ENCODE measurements at places on chromosomes 6 and 20.

GRCh38 chr6:13813621-13814175 is 659 bp downstream of the MCUR1 start:
- peak; percentile 81 for DNase-seq

DNA sequence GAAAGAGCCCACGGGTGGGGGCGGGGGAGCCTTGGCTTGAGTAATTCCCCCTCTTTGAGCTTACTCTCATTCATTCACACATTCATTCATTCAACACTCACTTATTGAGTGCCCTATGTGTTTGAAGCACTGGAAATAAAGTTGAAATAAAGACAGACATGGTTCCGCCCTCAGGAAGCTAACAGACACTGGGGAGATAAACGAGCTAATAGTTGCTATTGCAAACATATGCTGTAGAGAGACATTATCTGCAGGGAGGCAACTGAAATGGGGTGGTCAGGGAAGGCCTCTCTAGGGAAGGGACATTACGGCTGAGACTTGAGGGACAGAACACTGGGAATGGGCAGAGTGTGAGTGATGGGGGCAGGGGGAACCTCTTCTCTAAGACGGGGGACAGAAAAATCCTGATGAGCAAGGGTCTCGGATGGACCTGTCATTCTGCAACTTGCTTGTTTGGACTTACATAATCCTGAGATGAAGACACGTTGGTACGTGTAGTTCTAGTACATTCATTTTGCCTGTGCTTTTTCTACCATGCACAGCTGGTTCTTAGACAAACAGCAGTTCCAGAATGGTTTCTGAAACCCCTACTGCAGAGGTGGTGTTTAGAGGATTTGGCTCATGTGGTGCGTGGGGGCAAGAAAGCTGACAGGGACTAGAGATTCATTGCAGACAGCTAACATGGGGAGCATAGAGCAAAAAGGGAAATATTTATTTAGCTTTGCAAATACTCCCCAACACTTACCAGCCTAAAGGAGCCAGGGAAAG is 71.1 kb upstream of the BLCAP start:
- no peak for DNase-seq

- DNase-seq = no peak
These were observed 74.6 kb downstream of the ATRN start for GRCh38 chr20:3545401-3545925.

DNA sequence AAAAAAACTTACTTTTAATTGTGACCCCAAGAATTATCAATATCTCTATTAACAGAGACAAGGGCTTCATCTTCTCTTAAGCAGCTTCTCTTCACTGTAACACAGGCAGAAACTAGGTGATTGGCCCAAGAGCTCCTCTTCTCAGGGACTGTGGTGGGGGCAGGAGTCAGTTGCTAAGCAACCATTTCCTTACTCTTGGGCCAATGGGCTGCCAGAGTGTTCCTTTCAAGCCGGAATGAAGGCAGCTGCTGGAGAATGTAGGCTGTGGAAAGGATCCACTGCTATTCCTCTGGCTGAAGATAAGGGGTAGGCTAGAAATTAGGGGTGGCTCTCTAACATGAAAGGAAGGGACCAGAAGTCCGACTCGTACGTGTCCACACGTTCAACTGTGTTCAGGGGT is at the start of gene SEL1L2:
SEL1L2 (minus strand) TSS at position 150 of the 400 bp plus-strand sequence; CDS start at position 70, 80 bp downstream.
- no peak for DNase-seq

GRCh38 chr6:34760108-34760507 is 2.8 kb downstream of the SNRPC start:
- no peak for DNase-seq

- no peak for DNase-seq
These were observed 99.6 kb downstream of the CEP57L1 start for GRCh38 chr6:109194880-109195279.

DNA sequence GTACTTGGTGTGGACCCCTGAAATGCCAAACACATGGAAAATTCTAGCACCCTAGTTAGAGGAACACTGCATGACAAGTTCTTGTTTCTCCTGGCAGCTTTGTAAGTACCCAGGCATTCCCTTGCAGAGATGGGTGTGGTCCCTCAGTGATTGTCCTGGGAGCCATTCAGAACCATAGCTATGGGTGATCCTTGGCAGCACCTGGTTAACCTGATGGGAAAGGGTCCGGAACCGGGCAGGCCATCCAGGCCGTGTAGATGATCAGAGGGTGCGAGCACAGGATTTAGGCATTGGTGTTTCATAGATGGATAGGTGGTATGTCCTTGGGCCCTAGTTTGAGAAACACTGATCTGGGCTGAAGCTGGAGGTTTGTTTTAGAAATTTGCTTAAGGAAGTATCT is 95.8 kb downstream of the RPP40 start:
- no peak for DNase-seq

GRCh38 chr6:16503241-16503775 is 258.0 kb downstream of the ATXN1 start:
- DNase-seq = no peak

GRCh38 chr6:107711412-107712236 is 112.5 kb downstream of the SCML4 start:
- DNase-seq = no peak

DNA sequence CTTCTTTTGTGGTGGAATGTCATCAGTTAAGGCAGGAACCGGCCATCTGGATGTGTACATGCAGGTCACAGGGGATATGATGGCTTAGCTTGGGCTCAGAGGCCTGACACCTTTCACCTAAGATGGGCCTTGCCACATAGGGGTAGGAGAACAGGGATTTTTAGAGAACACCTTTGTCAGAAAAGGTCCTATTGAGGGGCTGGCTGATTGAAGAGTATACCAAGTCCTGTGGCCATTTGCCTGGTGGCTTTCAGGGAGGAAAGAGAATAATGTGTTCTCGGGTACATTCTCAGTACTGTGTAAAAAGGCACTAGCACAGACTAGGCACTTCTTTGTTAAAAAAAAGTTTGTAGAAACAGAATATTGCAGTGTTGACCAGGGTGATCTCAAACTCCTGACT is 26.4 kb downstream of the GMPR start:
- no peak for DNase-seq

DNA sequence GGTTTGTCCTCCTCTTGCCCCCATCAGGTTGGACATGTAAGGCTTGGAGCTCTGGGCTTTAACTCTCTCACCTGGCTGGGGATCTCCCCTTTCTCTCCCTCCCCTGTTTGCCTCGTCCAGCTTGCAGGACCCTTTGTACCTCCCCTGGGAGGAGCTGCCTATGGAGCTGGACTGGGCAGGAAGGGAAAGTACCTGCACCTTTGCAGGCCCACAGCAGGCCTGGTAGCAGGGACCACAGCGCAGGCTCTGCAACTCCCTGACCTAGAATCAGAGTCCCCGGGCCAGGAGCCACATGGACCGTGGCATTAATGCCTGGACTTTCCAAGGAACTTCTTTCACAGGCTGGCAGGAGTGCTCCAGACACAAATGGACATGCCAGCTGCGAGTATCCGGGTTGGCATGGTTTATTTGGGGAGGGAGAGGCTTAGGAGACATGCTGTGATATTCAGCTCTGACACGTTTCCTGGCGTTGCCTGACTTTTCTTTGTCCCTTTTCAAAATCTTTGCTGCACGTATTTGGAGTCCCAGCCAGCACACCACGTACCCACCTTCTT is 268.5 kb upstream of the EXOC2 start:
- DNase-seq = no peak

DNA sequence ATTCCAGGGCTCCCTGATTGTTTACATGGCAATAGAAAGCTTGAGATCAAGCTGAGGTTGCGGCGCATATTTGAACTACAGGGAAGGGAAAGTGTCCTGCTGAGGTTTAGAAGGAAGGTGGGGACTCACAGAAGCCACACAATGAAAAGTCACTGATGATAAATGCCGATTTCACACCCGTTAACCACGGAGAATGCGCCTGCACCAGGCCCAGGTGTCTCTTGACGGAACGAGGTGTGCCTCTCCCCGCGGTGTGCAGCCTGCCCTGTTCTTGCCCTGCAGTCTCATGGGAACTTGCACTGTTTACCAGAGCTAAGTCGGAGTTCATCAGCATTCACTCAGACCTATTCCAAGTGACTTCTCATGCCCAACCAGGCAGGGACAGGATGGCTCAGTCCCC is 90.3 kb downstream of the LY86 start:
- no peak for DNase-seq

DNA sequence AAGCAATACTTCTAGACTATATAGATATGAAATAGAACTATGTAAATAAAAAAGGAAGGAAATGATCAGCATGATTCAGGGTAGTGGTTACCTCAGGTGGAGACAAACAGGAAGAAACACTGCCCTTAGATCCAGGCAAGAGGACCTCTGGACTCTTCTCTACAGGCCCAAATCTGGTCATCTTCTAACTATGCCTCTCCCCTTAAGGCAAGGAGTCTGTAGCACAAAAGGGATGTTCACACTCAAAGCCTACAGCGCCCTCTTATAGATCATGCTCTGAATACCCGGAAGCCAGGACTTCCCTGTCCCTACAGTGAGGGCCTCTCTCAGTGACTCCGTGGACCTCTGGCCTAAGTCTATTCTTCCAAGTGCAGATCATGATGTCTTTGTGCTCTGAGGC is 30.4 kb upstream of the HIVEP2 start:
- DNase-seq = no peak

DNA sequence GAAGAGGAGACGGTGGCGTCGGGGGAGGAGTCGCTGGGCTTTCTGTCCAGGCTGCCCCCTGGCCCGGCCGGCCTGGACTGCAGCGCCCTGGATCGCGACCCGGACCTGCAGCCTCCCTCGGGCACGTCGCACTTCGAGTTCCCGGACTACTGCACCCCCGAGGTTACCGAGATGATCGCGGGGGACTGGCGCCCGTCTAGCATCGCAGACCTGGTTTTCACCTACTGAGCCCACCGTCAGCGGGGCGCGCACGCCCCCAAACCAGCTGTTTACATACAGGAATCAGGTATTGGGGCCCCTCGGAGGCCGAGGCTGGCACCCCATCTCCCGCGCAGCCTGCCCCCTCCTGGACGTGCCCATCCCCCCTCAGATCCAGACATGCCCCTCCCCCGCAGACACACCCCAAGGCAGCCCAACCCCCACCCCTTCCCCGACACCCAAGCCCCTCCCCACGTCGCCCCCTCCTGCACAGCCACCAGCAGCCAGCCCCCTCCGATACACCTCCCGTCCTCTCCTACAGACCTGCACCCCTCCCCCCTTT is 1.4 kb downstream of the SOX12 start:
- no peak for DNase-seq

GRCh38 chr20:49112596-49113274 is 66.6 kb downstream of the CSE1L start:
- DNase-seq = peak; percentile 19

DNA sequence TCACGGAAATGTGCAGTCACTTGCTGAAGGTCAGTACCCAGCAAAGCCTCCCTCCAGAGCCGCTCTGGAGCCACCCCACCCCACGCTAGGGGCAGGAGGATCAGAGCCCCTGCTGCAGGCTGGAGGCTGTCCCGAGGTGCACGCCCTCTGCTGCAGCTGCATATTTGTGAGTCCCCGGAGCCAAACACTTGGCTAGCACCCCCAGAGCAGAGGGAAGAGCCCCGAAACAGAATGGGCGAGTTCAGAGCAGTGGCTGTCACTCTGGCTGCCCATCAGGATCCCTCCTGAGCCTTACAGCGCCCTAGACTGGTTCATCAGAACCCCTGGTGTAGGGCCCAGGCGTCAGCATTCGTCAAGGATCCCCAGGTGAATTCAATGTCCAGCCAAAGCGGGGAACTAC is 9.5 kb upstream of the TULP1 start:
- no peak for DNase-seq

DNA sequence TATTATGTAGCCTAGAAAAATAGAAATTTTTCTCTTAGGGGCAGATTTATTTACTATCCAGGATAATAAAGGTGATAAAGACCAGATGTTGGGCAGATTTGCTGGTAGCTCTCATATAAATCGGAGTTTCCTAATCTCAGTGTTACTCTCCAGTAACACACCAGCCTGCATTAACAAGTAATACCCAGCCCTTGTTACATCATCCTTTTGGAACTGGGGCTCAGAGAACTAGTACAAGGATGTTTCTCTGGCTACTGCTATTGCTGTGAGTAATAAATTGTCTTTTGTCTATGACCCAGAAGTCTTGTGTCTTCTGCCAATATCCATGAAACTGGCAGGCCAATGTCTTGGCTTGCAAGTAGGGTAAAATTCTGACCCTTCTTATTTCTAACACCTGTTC is 16.8 kb downstream of the TPD52L1 start:
- no peak for DNase-seq

GRCh38 chr6:17484201-17484849 is 90.9 kb downstream of the CAP2 start:
- DNase-seq = no peak

- DNase-seq = no peak
These were observed 251.8 kb downstream of the NRN1 start for GRCh38 chr6:5754904-5755303.

DNA sequence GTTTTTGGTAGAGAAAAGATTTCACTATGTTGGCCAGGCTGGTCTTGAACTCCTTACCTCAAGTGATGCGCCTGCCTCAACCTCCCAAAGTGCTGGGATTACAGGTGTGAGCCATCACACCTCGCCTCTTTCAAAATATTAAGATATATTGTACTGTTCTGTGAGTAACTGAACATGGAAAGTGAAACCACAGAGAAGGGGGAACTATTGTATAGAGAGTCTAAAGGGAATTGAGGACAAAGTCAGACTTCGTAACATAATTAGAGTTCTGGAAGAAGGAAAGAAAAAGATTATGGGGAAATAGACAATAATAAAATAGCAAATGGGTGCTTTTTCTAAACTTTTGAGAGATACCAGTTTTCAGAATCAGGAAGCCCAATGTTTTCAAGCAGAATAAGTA is 17.4 kb upstream of the AKAP7 start:
- no peak for DNase-seq

DNA sequence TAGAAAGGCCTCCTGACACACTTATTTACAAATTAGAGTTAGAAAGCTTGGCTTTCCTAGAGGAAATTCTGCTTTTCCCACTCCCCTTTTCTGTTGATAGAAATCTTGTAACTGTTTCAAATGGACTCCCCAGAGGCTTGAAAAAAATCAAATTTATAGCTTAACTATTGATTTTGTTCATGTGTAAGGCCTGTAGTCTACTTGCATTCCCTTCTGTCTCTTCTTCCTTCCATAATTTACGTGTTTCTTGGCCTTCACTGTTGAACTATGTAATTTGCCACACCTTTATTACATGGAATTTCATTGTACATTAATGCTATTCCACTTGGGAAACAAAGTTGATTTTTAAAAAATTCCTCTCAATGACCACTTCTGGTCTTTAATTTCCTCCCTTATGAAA is 81.4 kb downstream of the LAMP5 start:
- no peak for DNase-seq

- DNase-seq = no peak
These were observed 28.3 kb downstream of the L3MBTL3 start for GRCh38 chr6:130046671-130047070.

GRCh38 chr20:47350181-47350550 is 6.3 kb downstream of the ZMYND8 start:
- DNase-seq = no peak

- no peak for DNase-seq
These were observed 153.7 kb upstream of the PTPN1 start for GRCh38 chr20:50356525-50356885.

All from H54 (cell line).